ENCODE measurements at places on chromosomes 3 and 15.

DNA sequence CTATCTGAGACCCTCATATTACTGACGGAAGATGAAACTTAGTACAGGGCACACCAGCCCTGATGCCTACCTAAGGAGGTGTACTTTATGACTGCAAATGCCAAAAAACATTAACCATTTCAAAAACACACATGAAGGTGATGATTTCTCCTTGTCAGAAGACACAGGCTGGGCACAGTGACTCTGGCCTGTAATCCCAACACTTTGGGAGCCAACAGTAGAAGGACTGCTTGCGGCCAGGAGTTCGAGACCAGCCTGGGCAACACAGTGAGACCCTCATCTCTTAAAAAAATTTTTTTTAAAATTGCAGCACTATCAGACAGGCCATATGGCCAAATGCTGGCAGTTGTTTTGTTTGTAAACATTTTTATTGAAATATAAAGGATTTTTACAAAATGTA is 73.5 kb downstream of the LRIG1 start:
- DNase-seq, result no peak

- DNase-seq, result no peak
These were observed 92.6 kb downstream of the STT3B start for GRCh38 chr3:31625358-31625757.

DNA sequence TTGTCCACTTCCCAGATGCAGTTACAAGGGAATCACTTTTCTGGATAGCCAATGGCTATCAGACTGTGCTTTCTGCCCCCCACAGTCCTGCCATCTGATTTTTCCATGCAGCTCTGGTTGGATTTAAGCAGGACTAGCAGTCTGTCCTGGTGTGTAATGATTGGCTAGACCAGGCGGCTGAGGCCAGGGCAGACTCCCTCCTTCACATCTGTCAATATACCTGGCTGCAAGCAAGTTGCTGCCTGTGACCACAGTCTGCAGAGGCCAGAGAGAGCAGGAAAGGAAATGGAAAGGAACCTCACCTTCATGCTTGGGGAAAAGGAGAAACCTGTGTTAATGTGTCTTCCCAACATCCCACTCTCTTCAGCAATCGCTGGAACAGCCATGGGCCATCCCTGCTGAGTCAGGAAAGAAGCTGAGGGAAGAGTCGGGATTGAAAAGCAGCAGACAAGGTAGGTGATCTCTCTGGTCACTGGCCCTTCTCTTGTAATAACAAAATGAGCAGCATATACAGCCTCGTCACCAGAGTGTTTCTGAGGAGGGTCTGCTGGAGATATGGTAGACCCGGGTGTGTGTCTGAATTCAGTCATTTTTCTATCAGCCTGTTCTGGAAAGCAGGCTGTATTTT is 126.7 kb upstream of the PHLDB2 start:
- DNase-seq, result no peak

- no peak for DNase-seq
These were observed 80.5 kb upstream of the OSBPL11 start for GRCh38 chr3:125675791-125676190.

DNA sequence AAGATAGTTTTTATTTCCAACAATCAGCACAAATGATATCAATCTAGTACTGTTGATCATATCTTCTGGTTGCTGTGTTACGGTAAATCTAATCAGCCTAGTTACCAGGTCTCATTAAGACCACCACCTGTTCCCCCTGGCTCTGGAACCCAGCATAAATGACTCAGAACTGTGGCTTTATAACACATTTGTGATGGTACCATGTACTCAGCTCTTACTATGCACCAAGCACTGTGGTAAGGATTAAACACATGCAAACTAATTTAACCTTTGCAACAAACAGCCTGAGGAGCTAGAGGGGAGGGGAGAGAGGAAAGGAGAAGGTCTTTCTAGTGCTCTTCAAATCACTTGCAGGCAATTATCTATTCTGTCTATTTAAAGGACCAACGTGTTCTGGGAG is 173.9 kb upstream of the LMCD1 start:
- DNase-seq, result no peak

DNA sequence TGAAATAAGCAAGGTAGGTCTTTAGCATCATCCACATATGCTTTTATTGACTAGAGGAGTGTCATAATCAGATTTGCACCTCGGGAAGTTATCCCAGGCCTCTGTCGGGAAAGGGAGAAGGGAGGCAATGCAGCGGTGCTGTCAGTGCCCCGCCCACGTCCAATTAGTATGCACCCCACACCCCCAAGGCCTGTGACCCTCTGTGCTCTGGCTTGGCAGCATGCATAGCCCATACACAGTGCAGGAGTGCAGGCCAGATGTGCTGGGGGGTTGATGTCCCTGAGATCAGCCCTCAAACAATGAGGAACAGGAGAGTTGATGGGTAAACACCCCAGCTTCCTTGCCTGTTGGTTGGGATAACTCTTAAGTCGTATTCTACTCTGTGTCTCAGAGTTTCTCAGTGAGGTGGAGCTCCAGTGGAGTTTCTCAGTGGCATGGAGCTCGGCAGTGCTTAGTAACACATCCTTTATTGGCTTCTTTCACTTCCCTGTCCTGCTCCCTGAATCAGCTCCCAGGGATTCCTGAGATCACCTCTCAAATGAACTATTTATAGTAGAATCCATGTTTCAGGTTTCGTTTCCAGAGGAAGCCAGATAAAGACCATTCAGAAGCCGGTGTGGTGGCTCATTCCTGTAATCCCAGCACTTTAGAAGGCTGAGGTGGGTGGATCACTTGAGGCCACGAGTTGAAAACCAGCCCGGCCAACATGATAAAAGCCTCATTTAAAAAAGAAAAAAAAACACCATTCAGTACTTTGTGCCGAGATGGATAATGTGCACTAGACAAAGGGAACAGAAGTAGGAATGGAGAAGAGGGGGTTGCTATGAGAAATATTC is 26.7 kb upstream of the NDUFB4 start:
- DNase-seq, result no peak

- no peak for DNase-seq
These were observed 55.2 kb upstream of the GBE1 start for GRCh38 chr3:81816473-81817250.

GRCh38 chr15:43441316-43441715 is 51.6 kb downstream of the TP53BP1 start:
- DNase-seq, result no peak

GRCh38 chr15:45660231-45660979 is 25.6 kb downstream of the SQOR start:
- no peak for DNase-seq

DNA sequence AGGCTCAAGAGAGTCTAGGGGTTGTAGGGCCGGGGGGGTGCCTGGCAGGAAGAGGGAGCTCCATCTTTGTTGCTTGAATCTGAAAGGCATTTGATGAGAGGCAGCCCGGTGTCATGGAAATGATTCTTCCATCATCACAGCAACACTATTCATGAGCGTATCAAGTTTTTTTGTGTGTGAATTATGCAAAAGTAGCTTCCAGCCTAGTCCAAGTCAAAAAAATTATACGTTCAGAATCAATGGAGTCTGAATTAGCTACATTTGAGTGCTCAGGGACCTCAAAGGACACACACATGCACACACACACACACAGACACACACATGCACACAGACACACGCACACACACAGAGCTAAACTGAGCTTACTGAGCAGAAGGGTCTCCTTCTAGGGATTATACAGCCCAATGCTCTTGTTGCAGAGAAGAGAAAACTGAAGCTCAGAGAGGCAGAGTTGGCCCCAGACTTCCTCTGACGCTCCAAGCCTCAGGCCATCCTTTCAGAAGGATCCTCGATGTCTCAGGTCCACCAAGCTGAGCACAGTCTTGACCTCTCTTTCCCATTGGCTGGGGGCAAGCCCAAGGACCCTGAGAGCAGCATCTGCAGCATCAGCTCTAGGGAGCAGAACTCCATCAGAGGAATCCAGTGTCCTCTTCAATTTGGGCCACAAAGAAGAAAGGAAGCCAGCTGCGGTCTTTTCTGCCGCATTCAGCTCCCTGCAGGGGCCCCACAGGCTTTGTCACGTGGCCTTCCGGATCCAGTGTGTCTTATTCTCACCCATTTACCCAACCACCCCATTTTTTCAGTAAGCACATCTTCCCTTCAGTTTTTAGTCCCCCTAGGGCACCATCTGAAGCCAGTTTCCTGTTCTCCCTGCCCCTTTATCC is 228.0 kb downstream of the UACA start:
- no peak for DNase-seq

GRCh38 chr15:33113666-33114373 is 80.7 kb downstream of the FMN1 start:
- no peak for DNase-seq

DNA sequence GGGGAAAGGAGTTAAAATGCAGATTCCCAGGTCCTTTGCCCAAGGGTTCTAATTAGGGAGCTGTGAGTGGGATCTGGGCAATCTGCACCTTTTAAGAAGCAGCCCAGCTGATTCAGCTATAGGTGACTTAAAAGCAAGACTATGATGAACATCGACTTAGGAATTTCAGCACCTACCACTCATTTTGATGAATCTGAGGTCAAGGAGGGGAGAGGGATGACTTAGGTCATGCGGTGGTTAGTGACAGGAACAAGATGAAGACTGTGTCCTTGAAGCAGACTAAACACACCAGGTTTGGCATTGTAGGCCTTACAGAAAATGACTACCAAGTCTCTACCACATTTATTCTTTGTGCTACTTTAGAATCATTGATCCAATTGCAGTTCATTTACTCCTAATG is 196.3 kb downstream of the DTWD1 start:
- no peak for DNase-seq

DNA sequence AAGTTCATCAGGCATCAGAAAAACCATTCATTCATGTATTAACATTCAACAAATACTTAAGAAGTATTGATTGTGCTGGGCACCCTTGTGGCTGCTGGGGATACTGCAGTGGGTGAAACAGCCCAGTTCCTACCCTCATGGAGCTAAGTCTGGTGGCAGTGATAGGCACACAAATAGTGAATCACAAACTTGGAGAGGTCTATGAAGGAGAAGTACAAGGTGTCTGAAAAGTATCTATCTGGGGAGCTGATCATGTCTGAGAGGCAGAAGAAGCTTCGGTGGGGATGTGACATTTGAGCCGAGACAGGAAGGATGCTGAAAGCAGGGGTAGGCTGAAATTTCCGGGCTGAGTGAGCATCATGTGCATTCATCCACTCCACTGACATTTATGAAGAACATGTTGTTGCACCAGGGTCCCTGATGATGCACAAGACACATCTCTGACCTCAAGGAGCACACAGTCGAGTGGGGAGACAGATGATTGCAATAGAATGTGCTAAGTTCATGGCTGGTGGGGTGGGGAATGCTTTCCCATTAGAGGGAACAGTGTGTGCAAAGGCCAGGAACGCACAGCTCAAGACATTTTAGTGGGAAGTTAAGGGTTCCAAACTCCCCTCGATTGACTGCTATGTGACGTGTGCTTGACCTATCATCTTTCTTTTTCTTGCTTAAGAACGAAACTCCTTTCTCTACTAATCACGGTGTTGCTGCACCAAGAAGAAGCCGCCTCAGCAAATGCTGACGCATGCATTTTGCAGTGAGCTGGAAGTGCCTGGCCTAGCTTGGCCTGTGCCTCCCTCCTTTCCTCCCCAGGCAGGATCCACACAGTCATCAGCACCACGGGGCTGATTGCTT is 309.1 kb upstream of the ICE2 start:
- no peak for DNase-seq

DNA sequence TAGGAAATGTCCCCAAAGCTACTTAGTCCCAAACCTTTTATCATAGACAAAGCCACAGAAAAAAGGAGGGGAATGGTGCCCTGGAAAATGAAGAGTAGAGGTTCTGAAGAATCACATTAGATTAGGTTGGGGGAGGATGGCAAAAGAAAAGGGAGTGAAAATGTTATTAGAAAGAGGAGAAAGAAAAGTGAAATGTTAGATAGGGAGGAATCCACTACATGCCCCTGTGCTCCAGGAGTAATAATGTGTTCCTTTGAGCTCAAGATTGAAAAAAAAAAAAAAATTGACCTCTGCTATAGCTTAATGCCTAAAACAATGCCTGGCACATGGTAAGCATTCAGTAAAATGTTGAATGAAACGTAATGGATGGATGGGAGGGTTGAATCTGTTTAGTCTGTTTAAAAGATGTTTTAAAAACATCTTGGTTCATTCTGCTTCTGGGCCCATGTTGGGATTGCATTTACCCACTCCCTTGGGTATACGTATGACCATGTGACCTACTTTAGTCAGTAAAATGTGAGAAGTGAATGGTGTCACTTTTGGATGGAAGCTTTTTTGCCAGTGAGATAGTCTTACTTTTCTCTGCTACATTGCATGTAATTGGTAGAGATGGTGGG is 19.0 kb downstream of the MAPK6 start:
- DNase-seq, result no peak

DNA sequence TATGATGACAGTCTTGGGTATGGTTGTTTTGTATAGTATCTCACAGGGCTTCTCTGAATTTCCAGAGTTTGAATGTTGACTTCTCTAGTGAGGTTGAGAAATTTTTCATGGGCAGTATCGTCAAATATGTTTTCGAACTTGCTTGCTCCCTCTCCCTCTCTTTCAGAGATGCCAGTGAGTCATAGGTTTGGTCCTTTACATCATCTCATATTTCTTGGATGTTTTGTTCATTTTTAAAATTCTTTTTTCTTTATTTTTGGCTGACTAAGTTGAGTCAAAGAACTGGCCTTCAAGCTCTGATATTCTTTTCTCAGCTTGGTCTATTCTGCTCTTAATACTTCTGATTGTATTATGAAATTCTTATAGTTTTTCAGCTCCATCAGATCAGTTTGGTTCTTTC is 282.3 kb upstream of the NECTIN3 start:
- DNase-seq, result no peak

Data from nucleus accumbens (tissue), 56 donors.